ENCODE measurements at places on chromosomes 5 and 9.

- no peak for DNase-seq
Observed at GRCh38 chr9:133916159-133916541, 76.0 kb downstream of the VAV2 start.

DNA sequence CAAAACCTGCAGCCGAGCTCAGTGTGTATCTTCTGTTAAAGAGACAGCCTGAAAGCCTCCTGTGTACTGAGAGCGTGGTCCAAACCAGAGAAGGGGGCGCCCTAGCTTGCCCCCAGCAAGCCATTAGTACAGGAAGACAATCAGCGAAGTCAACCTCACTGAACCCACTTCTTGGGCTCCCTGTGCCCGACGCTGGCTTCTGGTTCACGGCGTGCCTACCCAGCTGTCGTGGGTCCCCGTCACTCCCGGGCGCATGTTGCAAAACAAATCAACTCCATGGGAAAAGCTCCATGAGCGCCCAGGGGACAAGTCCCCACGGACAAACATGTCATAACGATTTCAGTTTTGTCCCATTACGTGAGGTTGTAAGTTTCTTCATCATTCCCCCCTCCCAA lies 326.9 kb downstream of the SH3GL2 start:
- DNase-seq, result no peak

DNA sequence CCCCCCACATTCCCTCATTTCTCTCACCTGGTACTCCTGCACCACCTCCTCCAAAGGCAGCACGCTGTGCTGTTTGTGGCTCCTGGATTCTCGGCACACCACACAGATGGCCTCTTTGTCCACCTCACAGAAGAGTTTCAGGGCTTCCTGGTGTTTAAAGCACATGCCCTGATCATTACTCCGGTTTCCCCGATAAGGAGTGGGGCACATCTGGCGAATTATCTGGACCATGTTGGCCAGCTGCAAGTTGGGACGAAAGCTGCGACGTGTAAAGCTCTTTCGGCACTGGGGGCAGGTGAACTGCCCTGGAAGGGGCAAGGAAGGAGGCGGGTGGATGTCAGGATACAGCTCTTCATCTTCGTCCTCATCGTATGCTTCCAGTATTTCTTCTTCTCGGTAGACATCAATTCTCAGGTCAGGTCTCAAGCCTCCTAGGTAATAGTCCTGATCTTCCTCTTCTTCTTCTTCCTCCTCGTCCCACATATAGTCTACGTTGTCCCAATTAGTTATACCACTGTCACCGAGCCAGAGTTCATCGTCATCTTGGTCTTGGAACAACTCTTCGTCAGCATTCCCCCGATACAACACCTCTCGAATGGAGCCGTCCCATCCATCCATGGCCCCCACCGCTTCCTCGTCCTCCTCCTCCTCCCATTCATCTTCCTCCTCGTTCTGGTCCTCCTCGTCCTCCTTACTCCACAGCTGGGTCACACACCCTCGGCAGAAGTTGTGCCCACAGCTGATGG lies 796 bp downstream of the TRIM52 start:
- DNase-seq, result no peak

GRCh38 chr5:90479611-90480385 lies 5.1 kb downstream of the POLR3G start:
- DNase-seq, result no peak

DNA sequence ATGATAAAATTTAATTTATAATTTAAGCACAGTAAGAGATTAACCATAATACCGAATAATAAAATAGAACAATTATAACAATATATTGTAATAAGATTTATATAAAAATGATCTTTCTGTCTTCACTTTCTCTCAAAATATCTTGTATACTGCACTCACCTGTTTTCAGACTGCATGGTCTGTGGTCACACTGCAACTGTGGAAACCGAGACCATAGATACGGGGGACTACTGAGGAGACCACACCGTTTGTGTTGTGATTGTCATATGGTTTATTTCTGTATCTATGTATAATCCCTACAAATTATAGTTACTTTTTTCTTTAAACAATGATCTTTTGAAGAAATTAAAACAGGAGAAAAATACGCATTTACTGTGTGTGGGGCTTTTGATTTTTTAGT lies 78.8 kb upstream of the TNFAIP8 start:
- DNase-seq, result no peak

GRCh38 chr9:110027671-110028081 lies 180.3 kb downstream of the C9orf152 start:
- DNase-seq, result no peak

- DNase-seq, result no peak
Observed at GRCh38 chr9:134930398-134930797, 12.7 kb upstream of the FCN1 start.

- no peak for DNase-seq
Observed at GRCh38 chr5:19531374-19531952, 456.5 kb downstream of the CDH18 start.

DNA sequence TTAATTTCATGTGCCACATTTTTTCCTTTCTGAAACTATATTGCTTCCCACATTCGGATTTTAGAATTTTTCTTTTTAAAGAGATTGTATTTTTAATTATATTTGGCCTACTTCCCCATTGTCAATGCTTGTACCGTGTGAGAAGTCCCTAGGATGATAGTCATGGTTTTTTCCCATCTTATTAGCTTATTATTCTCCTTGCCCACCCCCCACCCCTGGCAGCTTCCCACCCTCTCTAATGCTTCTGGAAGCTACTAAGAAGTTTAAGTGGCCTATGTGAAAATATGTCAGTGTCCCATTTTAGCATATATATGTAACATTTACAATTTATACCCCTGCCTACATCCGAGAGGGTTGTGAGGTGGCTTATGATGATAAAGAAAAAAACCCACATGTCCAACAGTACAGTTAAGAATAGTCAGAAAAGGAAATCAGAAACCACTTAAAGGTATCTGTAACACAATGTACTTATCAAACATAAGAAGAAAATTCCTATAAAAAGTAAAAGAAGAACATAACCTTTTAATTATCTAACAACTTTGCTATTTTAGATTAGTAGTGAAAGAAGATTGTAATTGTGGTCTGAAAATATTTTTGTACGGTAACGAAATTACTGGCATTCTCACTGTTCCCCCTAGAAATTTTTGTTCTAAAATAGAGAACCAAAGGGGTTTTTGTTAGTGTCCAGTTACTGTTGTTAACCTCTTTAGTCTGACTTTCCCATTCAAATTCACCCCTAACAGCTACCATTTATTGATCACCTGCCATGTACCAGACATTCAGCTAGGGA lies 62.1 kb downstream of the SLC44A1 start:
- DNase-seq, result no peak

DNA sequence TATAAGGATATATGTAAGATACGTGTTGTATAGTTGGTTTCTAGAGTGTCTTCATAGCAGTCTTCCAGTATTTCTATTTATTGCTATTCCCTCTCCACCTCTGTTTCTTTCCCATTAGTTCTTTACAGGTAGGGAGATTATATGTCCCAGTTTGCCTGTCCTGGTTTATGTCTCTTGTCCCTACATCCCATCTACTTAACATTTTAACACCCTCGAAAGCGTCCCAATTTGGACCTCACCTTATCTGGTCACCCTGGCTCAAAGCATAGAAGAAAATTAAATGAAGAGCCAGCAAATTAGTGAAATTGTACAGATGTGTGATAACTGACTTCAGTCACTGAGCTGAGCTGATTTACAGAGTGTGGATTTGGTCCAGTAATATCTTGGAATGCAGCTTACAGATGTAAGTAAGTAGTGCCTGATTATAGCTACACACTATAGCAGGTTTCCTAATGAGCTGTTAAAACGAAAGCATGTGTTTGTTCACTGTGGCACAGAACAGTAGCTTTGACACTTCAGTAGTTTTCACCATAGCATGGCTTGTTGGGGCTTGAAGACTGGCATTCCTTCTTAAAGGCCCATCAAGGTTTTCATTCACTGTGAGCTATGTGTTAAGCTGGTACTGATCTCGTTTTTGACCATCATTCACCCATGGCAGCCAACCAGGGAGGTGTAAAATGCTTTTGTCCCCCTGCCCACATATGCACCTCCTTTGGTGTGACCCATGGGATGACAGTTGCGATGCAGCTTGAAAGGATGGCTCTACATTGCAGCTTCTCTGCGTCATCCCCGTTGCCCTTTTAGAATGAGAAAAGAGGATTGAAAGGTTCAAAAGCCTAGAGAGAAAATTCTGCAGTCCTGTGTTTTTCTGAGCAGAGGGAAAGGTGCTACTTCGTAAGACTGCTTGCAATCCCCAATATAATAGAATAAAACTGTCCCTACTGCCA lies 192.1 kb upstream of the DMRT1 start:
- no peak for DNase-seq

GRCh38 chr9:113673726-113674125 lies 202.4 kb upstream of the ZNF618 start:
- DNase-seq, result no peak

DNA sequence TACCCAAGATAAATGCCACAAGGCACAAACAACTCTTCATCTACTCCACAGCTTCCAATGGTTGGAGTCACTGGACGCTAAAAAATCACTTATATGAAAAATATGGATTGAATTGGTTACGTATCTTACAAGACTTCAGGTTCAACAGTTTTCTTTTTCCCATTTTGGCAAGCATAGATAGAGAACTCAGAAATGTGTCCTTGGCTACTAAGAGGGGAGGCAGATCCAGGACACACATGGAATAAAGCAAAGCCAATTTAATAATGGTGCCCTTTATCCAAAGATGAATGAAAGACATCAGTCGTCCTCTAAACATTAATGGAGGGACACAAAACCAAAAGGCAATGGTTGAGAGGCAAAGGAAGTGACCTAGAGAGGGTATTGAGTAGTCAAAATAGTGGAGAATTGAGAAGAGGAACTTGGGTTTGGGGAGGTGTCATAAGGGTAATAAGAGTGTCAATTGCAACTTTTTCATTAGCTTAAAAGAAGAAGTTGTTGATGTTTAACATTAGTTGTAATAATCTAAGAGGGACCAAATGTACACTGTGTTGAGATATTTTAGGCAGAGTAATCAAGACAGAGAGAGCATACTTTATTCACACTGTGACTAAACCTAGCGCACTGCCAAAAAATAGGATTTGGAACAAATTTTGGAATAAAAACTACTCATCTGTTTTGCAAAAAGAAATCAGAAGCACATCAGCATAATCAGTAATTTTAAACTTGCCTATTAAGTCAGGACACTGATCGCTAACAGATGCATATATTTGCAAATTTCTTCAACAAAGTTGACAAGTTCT lies 308.2 kb downstream of the ARL15 start:
- no peak for DNase-seq

- no peak for DNase-seq
Observed at GRCh38 chr9:121942866-121943382, 150.2 kb downstream of the TTLL11 start.

- no peak for DNase-seq
Observed at GRCh38 chr5:139575751-139576150, 14.6 kb downstream of the UBE2D2 start.

DNA sequence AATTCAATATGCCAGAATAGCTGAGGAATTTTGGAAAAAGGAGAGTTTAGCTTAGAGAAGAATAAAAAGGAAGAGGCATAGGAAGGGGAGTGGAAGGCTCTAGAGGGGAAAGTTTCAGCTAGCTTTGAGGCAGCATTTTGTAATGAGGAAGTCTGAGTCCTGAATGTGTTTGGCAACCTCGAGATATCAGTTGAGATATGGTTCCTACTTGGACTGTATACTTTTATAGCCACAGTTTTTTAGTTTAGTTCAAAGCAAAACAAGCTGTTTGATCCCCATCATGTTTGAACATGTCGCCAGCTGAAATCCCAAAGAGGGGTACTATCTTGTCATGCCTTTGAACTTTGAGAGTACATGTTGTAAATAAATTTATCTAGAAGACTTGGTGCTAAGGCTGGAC lies 559.0 kb upstream of the FTMT start:
- DNase-seq, result no peak

DNA sequence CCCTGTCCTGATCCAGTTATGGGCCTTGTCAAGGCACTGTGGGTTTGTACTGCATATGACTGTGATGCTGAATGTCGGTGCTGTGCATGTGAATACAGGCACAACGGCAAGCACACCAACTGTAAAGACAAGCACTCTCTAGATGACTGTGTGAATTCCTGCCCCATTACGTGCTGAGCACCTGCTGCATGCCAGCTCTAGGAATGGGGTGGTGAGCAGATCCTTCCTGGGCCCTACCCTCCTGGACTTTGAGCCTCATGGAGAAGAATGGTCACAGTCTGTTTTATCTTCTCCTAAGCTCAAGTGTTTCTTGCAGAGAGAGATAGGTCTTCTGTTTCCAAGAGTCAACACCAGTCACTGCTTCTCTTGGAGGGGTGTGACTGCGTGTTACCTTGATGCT lies 56.0 kb upstream of the RARS1 start:
- DNase-seq, result no peak

DNA sequence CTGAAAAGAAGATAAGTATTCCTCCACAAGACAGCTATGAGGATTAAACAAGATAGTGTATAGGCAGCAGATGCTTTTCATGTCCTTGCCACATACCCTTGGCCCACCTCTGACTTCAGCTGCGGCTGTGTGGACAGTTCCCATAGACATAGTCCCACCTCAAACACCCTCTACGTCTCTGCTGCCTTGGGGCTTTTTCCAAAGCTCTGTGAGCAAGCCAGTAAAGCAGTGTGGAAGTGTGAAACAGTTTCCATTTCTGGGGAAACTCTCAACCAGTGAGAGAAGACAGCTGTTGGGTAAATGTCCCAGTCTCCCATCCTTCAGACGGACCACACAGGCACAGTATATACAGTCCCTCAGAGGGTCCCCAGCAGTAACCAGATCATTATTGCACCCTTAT lies 125.5 kb downstream of the CDK5RAP2 start:
- no peak for DNase-seq

DNA sequence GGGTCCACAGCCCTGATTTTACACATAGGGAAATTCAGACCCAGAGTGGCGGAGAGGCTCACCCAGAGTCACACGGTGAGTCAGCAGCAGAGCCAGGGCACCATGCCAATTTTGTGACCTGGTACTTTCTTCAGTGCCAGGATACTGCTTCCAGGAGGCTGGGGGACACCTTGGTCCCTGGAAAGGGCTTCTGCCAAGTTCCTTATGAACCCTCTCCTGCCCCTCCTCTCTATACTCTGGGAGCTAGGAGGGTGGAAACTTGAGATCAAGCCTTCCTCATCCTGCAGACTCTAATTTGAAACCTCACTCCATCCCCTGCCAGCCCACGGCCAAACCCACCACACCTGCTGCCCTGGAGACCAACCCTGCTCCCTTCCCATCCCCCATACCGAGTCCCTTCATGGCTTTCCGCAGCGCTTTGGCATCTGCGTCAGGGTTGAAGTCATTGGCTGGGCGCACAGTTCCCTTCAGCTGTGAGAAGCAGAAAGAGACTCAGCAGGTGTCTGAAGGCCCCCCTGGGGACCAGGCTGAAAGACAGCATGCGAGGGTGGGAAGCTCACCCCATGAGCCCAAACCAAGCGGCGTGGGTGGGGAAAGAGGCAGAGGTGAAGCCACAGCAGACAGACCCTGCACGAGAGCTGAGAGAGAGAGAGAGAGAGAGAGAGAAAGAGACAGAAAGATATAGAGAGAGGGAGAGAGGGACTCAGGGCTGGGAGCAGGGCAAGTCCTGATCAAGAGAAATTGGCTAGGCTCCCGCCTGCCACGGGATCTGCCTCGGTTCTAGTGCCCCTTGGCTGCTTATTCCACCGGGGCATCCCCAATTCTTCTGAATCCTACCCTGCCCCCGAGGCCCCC lies 33.5 kb downstream of the ANXA6 start:
- no peak for DNase-seq
